Brain (organoid and tissue), 16 donors: ENCODE measurements at places on chromosomes 13 and 19.

DNA sequence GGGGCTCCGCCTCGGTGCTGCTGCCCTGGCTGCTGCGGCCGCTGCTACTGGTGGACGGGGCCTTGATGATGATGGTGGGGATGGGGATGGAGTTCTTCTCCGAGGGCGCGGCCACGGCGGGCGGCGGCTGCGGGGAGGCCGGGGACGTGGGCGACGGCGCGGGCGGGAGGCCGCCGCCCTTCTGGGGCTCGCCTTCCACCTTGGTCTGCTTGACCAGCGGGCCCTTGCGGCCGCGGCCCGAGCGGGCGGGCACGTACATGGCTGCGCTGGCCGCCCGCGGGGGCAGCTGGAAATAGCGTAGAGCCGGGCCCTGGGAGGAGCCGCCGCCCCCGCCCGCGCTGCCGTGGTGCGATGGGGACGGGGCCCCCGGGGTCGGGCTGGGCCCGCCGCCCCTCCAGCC, 19.2 kb downstream of the C19orf81 start:
- DNase-seq: no peak

GRCh38 chr19:2352121-2352520, 7.9 kb upstream of the TMPRSS9 start:
- DNase-seq: no peak

- DNase-seq: peak; percentile 47
Measured at GRCh38 chr13:53201454-53202225, 173.0 kb downstream of the OLFM4 start.

DNA sequence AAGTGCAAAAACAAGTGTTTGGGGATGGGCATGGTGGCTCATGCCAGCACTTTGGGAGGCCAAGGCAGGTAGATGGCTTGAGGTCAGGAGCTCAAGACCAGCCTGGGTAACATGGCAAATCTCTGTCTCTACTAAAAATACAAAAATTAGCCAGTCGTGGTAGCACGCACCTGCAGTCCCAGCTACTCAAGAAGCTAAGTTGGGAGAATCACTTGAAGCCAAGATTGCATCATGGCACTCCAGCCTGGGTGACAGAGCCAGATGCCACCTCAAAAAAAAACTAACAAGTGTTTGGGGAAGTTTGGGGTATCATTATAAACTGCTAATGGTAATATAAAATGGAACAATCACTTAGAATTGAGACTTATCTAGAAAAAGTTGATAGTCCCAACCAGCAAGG, 24.6 kb downstream of the XPO4 start:
- DNase-seq: no peak

DNA sequence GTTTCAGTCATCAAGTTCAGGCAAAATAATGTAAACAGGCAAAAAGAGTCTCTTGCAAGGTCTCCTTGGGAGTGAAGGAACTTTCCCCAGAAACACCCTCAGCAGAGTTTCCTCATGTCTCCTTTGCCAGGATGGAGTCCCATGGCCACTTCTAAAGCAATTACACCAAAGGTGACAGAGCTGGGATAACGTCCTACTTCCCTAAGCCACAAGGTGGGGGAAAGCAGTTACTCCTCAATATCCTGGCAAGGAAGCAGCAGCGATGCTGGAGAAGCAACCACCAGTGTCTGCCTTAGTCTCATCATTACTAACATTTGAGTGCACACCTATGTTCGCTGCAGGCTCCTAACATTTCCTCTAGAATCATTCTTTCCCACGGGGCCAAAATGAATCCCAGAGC, 88.6 kb downstream of the UBL3 start:
- DNase-seq: no peak

GRCh38 chr13:113489549-113490495, 689 bp downstream of the DCUN1D2 start:
- no peak for DNase-seq

DNA sequence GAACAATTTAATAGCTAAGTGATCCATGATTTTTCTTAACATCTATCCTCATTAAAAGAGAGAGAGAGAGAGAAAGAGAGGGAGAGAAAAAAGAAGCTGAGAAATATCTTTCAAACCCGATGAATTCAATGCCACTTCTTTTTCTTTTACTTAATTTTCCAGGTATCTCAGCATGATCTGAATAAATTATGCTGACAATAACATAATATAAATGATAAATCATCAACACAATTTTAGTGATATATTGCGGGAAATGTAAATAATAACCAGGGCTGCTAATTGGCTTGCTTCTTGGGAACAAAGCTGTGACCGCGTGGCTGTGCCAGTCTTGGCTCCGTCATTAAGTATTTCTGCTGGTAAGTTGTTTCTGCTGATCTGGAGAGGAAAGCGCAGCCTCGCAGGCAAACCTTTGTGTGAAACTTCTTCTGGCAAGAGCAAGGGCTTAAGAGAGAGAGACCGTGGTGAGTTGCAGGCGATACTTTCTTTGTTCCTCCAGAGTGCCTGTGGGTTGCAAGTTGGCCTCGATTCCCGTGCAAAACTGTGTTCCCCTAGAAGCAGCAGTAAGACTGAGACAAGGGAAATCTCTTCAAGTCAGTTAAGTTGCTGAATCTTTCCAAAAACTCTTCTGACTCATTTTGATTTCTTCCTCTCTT, 489.1 kb upstream of the TSHZ3 start:
- DNase-seq: peak; percentile 81

DNA sequence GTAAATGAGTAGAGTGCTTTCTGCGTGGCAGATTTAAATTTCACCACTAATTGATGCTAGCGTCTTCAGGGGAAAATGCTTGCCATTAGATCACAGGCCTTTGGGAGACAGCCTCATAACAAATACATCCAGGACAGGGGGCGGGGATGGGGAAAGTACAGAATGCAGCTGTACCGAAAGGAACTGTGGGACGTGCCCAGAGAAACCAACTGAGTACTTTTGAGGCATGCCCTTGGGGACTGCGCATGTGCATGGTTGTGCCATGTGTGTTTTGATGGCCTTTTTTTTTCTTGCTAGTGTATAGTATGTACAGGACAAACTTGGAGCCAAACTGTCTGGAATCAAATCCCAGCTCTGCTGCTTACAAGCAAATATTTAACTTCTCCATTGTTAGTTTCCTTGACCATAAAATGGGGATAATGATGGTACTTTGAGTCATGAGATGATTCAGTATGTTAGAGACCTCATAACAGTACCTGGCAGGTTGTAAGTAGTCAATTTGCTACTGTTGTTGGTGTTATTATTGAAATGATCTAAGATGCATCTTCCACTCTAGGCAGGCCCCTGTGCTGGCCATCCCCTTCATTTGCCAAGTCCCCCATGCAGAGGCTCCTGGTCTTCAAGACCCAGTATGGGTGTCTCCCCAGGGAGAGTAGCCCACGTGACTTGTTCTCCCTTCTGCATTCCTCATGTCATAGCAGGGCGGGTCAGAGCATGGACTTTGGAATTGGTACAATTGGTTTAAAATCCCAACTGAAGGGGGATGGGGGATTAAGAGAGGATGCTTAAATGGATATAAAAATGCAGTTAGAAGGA, 68.3 kb upstream of the NPAS1 start:
- peak; percentile 43 for DNase-seq

DNA sequence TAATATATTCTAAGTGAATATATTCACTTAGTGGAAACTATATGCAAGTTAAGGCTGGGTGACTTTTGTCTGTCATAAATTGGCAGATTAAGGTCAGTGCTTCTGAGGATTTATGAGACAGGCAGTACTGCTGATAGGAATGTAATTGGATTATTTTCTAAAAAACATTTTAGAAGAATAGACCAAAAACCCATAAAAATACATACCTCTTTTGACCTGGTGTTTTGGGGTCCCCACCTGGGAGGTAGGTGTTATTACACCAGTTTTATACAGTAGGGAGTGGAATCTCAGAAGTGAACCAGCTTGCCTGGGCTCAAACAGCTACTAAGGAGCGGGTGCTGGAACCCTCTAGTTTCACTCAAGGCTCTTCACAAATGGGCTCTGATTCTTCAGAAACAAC, 25.3 kb downstream of the COG3 start:
- no peak for DNase-seq

DNA sequence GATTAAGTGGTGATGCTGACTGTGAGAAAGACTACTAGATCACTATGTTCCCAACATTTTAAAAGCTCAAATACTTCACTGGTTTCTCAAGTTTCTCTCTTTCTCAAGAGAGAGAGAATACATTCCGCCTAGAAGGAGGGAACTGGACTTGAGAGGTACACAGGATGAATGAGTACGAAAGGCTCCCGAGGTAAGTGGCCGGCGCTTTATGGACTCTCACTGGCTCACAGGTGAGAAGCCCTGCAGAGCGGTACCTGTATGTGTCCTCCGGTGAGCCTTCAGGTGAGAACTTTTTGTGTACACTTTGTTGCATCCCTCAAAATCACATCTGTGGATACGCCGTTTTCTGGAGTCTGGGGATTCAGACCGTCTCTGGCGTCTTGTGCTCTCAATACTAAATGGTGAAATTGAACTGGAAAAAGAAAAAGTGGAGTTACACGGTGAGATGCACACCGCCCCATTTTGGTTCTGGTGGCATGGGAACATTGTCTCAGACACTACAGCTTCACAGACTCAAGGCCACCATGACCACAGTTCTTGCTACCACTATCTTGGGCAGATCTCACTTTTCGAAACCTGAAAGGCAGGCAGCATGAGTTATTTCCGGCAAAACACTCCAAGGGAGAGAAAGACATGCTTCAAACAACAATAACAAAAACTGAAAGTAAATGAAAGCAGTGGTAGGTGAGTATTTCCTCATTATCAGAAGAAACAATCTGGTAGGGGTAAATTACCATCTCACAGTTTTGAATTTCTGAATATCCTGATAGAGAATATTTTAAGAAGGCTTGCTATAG, 418.9 kb downstream of the KLF12 start:
- DNase-seq: no peak

- no peak for DNase-seq
Measured at GRCh38 chr19:6352381-6353165, 8.8 kb upstream of the CLPP start.

DNA sequence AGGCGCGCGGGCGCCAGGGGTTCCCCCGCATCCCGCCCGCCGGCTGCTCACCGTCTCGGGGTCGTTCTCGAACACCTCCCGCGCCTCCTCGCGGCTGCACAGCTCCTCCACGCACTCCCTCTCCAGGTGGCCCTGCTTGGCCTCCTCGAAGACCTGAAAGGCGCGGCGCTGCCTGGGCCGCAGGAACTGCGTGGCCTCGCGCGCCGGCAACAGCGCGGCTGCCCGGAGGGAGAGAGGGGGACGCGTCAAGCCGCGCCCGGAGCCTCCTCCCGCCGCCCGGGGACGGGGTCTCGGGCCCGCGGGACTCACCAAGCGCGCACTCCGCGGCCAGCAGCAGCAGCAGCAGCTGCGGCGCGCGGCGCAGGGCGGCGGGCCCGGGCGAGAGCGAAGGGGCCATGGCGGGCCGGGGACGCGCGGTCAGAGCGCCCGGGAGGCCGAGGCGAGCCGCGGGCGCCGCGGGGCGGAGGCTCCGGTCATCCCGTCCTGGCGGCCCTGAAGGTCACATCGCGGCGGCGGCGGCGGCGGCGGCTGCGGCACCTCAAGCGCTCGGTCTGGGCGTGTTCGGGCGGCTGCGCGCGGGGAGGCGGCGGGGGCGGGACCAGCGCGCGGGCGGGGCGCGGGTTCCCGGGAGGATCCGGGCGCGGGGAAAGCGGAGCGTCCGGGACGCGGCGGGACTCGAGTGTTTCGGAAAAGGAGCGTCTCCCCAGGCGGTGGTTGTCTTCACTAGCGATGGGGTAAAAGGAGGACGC, at the start of gene GAS6:
GAS6 (minus strand) TSS at position 553 of the 749 bp plus-strand sequence; CDS start at position 397, 156 bp downstream.
- DNase-seq: peak; percentile 66

DNA sequence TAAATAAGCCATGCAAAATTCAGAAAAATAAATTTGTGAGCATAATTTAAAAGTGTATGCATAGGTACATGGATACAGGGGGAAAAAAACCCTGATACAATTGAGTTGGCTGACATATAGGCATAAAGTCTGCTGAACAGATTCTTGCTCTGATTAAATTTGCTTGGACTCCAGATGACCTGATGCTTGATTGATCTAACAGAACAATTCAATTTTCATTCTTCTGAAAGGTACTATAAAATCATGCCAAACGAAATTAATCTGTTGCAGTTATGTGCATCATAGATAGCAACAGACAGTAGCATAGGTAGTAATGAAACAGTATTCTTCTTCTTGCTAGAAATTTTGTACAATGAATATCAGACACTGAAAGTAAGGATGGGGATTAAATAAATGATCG, 578.2 kb upstream of the SLITRK6 start:
- DNase-seq: no peak

DNA sequence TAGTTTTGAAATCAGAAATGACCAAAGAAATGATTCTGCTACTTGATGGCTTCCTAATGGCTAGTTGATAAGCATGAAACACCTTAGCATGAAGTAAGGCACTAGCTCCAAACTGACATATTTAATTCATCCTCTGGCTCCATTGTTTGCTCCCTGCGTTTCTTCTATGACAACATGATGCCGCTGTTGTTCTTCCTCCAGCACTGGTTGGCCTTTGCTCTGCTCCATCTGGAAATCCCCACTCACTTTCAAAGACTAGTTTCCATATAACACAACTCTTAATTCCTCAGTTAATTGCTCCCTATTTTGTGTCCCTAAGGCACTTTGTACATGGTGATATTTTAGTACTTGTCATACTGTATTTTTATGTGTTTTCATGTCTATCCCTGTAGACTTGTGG, 151.6 kb downstream of the GPC6 start:
- DNase-seq: no peak

GRCh38 chr13:74040200-74040599, 94.0 kb downstream of the KLF12 start:
- no peak for DNase-seq

- DNase-seq: no peak
Measured at GRCh38 chr19:42293540-42293939, 8.4 kb upstream of the PRR19 start.

GRCh38 chr13:40583738-40584137, 82.7 kb downstream of the FOXO1 start:
- no peak for DNase-seq

GRCh38 chr13:27044837-27045570, 126.6 kb downstream of the USP12 start:
- DNase-seq: no peak

- DNase-seq: no peak
Measured at GRCh38 chr19:29001141-29001581, 211.8 kb downstream of the UQCRFS1 start.

GRCh38 chr19:17482877-17483604, 12.7 kb downstream of the SLC27A1 start:
- DNase-seq: no peak

GRCh38 chr19:9947441-9947840, 11.1 kb upstream of the OLFM2 start:
- DNase-seq: no peak

- DNase-seq: no peak
Measured at GRCh38 chr13:53683608-53684007, 655.0 kb downstream of the OLFM4 start.
